ENCODE measurements at places on chromosomes 1 and 21.

- no peak for DNase-seq
These were observed 321.4 kb downstream of the AJAP1 start for GRCh38 chr1:4975856-4976255.

DNA sequence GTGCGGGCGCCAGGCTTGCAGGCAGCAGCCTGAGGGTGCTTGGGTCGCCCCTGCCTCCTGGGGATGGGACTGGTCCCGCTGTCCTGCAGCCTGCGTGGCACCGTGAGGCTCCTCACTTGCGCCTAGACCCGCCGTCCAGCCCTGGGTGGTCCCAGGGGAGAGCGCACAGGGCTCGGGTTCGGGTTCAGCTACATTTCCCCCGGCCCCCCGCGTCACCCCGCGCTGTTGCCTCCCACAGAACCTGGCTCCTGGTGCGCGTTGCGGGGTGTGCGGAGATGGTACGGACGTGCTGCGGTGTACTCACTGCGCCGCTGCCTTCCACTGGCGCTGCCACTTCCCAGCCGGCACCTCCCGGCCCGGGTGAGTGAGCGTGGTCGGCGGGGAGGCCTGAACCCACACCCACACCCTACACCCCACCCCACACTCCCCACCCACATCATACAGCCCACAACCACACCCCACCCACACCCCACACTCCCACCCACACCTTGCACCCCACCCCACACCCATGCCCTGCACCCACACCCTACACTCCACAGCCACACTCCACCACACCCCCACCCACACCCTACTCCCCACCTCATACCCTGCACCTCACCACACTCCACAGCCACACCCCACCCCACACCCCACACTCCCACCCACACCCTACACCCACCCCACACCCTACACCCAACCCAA lies 6.2 kb upstream of the PFKL start:
- DNase-seq, result no peak

GRCh38 chr21:42534421-42535378 lies 21.0 kb downstream of the SLC37A1 start:
- DNase-seq, result no peak

GRCh38 chr1:192914696-192915095 lies 105.9 kb downstream of the RGS2 start:
- DNase-seq, result no peak

DNA sequence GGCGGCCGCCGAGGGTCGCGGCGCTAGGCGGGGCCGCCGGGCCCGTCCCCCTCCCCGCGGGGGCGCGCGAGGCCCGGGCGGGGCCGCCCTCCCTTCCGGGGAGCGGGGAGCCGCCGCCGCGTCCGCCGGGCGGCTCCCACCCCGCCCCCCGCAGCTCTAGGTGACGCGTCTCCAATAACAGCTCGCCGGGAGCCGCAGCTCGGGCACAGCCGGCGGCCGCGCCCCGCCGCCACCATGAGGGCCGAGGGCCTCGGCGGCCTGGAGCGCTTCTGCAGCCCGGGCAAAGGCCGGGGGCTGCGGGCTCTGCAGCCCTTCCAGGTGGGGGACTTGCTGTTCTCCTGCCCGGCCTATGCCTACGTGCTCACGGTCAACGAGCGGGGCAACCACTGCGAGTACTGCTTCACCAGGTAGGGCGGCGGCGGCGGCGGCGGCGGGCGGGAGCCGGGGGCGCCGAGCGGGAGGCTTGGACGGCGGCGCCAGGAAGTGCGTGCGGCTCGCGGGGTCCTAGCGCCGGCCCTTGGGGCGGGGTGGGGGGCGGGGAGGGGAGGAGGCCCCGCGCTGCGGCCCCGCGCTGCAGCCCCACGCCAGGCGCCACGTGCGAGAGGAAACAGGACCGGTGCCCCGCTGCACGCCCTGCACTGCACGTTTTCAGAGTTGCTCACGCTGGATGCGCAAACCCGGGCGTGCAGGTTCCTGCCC lies at the start of gene SMYD2:
TSS of gene SMYD2 (plus strand) at position 139 of the 699 bp plus-strand sequence. CDS start at position 235, 96 bp downstream.
- DNase-seq, result peak; percentile 35
